ENCODE measurements at places on chromosomes 12 and 14. TPM values are rescaled to one million over a fixed set of nuclear protein-coding genes. Genes with fewer than 3 reads are reported as not detected.

MAP1LC3B2 gene
- polyA plus RNA-seq = 2.3 TPM

KRT77 gene
- polyA plus RNA-seq = 0.42 TPM

KCNK10 gene
- 4.5 TPM for polyA plus RNA-seq

SYCP3 gene
- 1.7 TPM for polyA plus RNA-seq

PROX2 gene
- polyA plus RNA-seq = 1.5 TPM

LHX5 gene
- polyA plus RNA-seq = not detected

MAP3K9 gene
- 3.7 TPM for polyA plus RNA-seq

TAS2R14 gene
- 3.5 TPM for polyA plus RNA-seq
